Activated T-helper 1 cell treated with Interleukin-2 at 50 U/mL for 16 hours (primary cell): ENCODE measurements at places on chromosomes 4 and X.

GRCh38 chr4:141540643-141541042 lies 95.7 kb upstream of the IL15 start:
- no peak for DNase-seq

DNA sequence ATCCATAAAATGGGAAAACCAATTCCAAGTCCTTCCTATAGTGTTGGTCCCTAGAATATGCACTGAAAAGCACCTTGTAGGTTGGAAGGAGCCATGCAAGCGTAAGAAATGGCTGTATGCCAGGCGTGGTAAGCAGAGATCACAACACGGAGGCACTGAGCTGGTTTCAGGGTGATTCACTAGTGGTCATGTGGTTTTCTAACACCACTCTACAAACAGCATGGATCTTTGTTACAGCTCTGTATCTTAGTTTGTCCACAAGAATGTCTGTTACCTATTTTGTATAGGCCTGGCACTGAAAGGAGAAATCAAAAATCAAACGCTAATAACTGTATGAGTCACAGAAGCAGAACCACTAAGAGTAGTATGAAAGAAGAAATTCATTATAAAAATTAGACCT lies 71.9 kb downstream of the MAGEB17 start:
- no peak for DNase-seq

DNA sequence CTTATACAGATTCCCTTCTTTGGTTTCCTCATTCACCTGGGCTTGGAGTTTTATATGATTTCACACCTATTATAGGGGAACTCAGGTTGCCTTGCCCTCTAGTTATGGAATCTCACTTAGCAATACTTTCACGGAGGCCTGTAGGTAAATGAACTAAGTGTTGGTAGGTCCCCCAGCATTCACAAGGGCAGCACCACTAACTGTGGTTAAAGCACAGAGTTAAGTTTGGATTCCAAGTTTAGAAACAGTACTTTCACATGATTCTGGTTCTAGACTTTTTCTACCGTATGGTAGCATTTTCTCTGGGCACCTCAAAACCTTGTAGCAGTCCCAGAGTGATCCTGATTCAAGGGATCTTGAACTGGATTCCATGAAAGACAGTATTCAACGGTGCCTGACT lies 46.4 kb downstream of the SH2D1A start:
- no peak for DNase-seq

DNA sequence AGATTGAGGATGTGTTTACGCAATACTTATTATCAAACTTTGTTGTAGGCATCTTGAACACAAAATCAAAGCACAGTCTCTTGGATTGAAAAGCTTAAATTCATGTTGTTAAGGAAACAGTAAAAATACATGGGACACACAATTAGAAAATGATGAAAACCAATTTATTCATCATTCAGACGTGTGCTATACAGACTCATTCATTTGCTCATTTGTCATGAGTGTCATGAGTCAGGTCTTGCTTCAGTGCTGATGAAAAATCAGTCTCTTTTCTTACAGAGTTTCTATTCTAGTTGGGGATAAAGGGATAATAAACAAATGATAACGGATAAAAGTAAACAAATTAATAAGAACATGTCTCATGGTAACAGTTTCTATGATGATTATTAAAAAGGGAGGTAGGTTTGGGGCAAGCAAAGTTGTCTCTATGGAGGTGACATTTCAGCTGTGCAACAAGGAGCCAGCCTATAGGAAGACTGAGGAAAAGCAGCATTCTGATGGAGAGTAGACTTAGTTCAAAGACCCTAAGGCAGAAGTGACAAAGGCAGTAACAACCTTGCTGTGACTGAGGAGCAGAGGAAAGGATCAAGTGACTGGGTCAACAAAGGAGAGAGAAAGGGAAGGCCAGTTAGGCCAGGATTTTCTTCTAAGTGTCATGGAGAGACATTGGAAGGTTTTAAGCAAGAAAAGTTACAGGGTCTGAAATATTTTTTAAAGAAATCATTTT lies 224.0 kb upstream of the HHIP start:
- no peak for DNase-seq

DNA sequence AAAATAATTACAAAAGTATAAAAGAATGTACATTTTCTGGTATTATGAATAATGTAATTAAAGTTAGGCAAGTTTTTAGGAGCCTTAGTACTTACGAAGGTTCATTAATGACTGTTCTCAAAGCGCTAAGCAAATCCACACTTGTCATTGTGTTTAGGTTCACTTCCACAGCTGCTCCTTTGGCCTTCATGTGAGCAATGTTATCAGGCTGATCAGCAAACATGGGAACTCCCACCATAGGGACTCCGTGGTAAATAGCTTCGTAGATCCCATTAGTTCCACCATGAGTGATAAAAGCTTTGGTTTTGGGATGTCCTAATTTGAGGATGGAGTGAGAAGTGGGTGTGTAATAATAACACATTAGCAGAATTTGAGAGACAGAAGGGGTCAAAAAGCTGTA lies 45.1 kb downstream of the UGT2A2 start:
- DNase-seq: no peak
